ENCODE measurements at places on chromosomes 12 and 14.

GRCh38 chr12:25084816-25085215, 110.1 kb downstream of the DNAI7 start:
- DNase-seq: no peak

GRCh38 chr12:102406033-102406584, 74.3 kb downstream of the IGF1 start:
- DNase-seq: no peak

- DNase-seq: peak; percentile 25
Observed at GRCh38 chr12:724194-724855, 28.1 kb upstream of the WNK1 start.

- DNase-seq: no peak
Observed at GRCh38 chr14:88519907-88520306, 34.9 kb downstream of the PTPN21 start.

- no peak for DNase-seq
Observed at GRCh38 chr12:131195796-131196195, 242.1 kb downstream of the ADGRD1 start.

DNA sequence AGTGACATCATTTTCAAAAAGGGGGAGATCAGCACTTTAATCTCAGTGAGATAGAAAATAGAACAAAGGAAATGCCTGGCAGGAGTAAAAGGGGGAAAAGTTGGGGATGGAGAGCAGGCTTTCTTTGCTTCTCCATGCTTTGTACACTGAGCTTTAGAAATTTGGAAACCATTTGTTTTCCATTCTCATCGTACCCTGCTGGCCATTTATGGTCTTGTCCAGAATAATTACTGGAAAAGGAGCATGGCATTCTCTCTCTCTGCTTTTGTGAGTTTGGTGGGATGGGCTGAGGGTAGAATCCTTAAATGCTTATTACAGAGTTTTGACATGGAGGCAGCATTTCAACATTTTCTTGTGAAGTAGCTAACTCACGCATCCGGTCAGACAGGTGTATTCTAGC, 104.4 kb upstream of the FLRT2 start:
- DNase-seq: no peak

- no peak for DNase-seq
Observed at GRCh38 chr12:98437806-98438595, 77.4 kb upstream of the TMPO start.

DNA sequence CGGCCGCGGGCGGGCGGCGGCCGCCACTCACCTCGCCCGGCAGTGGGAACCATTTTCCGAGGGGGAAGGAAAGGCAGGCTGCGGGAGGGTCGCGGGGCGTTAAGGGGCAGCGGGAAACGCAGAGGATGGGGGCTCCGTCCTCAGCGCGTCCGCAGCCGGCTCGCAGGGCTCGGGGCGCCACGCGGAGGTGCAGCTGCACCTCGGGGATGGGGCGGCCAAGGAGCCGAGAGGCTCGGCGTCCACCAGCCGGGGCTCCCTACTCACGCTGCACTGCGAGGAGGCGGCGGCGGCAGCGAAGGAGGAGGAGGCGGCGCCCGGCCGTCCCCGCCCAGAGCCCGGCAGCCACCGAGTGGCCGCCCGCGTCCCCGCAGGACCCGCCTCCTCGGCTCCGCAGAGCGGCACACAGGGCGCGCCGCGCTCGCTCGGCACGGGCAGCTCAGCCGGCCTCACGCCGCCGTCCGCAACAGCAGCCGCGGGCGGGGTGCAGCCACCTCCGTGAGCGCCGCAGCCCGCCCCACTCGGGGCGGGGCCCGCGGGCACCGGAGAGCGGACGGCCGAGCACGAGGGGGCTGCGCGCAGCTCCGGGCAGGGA, at the start of gene ATP2B1:
ATP2B1 (minus strand) TSS at position 274 of the 592 bp plus-strand sequence. CDS start 52,952 bp downstream, outside the sequence.
- peak; percentile 85 for DNase-seq

DNA sequence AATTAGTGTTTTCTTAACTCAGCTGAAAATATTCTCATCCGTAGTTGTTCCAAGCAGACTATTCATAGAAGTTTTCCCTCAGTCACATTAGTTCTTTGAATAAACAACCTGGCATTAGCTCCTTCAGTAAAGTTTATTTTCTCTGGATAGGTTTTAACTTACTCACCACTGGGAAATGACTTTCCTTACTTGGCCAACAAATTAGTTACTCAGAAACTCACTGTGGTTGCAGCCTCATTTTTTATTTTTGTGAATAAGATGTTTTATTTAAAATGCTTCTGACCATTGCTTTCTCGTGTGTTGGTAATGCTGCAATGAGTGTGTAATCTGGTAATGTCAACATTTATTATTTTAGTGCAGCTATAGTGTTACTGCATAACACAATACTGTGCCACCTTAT, 74.9 kb downstream of the NOVA1 start:
- no peak for DNase-seq

DNA sequence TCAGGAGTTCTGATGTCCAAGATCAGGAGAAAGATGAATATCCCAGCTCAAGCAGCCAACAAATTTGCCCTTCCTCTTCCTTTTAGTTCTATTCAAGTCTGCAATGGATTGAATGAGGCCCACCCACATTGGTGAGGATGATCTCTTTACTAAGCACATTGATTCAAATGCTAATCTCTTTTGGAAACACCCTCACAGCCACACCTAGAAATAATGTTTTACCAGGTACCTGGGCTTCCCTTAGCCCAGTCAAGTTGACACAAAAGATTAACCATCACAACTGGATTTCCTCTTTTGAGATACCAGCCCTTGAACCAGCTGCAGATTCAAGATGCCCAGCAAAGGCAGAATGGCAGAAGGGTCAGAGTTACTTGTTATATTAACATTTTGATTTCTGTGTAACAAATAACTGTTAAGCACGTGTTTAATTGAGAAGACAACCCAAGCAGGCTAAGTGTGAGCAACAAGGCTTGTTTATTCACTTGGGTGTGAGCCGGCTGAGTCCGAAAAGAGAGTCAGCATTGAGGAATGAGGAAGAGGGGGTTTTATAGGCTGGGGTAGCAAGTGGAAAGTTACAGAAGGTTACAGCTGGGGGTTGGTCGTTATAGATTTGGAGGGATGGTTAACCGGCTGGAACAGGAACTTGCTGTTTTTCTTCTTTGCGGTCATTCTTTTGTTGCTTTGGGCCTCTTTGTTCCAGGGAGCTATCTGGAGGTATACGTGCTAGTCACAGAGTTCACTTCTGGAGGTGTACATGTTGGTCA, 180.3 kb downstream of the EMP1 start:
- no peak for DNase-seq

- no peak for DNase-seq
Observed at GRCh38 chr12:125282921-125283320, 217.7 kb downstream of the AACS start.

- DNase-seq: no peak
Observed at GRCh38 chr14:58048219-58048618, 103.8 kb downstream of the ARMH4 start.

DNA sequence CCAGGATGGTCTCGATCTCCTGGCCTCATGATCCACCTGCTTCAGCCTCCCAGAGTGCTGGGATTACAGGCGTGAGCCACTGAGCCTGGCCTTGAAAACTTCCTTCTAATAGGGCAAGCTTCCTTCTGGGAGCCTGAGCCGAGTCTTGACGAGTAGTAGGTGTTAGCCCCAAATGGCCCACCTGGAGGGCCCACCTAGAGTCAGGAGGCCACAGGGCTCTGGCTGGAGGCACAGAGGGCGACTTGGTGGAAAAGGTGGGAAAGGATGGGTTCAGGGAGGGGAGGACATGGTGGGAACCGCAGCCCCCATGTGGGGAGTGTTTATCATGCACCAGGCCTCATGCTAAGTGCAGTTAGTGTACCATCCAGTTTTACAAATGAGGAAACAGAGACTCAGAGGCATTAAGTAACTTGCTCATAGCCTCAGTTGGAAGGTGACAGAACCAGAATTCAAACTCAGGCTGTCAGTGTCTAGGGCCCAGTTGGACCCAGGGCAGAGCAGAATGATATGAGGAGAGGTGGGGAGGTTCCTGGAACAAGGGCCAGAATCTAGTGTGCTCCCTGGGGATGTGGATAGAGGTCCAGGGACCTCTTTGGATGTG, 3.1 kb upstream of the LRP1-AS start:
- no peak for DNase-seq

GRCh38 chr12:13450231-13451080, 253.9 kb downstream of the EMP1 start:
- no peak for DNase-seq

- peak; percentile 58 for DNase-seq
Observed at GRCh38 chr12:52741375-52742195, 35.6 kb downstream of the KRT76 start.

DNA sequence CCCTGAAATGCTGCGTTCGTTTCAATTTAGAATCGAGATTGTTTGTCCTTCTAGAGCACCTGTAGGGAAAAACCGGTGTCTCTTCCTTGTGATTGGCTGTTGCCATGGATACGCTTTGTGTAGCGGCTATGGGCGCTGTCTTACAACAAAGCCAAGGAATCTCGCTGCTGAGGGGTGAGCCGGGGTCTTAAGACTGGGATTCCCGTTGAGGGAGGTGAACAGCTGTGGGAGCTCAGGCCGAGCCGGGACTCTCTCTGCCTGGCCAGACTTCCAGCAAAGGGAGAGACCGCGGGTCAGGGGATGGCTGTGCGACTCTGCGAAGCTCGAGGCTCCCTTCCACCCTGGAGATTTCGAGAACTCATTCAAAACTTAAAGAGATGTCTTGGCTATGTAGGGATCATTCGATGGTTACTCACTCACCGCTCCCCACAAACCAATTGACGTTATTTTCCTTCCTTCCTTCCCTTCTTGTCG, at the start of the genes LRRIQ1 and TSPAN19:
LRRIQ1 (plus strand) TSS at position 118 of the 474 bp plus-strand sequence. CDS start 1,826 bp downstream, outside the sequence.
TSPAN19 (minus strand) TSS at position 44 of the 474 bp plus-strand sequence. CDS start 6,331 bp downstream, outside the sequence.
- peak; percentile 56 for DNase-seq

DNA sequence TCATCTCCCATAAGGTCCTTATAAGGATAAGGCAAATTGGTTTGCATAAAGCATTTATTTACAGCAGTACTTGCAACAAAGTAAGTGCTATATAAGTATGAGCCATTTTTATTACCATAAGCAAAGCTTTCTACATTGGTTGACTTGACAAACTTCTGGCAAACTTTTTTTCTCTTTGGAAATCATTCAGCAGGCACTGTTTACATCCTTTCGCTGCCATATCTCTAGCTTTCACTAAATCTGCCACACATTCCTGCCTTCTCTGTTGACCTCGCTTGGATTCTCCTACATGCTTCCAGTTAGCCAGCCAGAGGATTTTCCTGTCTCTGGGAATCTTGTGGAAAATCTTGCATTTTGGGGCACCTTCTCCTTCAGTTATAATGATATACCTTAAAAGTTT, 21.8 kb upstream of the HDAC7 start:
- no peak for DNase-seq

- peak; percentile 59 for DNase-seq
Observed at GRCh38 chr12:114662512-114663177, 21.3 kb downstream of the TBX3 start.

DNA sequence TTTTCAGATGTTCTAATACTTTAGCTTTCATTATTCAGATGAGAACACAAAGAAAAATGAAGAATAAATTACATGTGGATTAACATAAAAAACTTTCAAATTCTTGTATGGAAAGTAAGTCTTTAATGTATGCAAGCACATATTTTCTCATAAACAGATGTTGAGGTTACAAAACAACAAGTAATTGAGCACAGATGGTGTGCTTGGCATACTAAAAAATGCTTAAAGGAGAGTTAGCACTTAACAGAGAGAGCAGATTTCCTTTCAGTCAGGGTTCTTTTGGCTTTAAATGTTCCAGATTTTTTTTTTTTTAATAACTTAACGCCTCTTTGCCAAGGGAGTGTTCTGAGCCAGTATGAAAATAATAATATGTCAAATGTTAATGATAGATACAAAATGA, 96.0 kb downstream of the RASSF9 start:
- no peak for DNase-seq

- DNase-seq: no peak
Observed at GRCh38 chr12:789852-790563, 37.6 kb downstream of the WNK1 start.

DNA sequence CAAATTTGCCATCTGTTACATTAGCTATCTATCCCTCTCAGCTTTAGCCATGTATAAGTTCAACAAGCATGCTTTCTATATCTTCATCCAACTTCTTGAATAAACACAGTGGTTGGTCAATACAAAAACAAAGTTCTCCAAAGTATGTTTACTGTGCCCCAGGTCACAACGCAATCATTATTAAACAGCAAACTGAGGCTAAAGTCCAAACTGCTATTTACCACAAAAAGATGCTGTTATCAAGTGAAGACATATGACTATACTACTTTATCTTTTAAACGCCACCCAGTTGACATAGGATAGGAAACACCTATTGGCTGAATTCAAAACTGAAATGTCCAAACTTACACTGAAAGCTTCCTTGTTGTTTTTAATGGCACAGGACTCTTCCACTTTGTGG, 11.7 kb downstream of the ZCCHC8 start:
- DNase-seq: no peak

DNA sequence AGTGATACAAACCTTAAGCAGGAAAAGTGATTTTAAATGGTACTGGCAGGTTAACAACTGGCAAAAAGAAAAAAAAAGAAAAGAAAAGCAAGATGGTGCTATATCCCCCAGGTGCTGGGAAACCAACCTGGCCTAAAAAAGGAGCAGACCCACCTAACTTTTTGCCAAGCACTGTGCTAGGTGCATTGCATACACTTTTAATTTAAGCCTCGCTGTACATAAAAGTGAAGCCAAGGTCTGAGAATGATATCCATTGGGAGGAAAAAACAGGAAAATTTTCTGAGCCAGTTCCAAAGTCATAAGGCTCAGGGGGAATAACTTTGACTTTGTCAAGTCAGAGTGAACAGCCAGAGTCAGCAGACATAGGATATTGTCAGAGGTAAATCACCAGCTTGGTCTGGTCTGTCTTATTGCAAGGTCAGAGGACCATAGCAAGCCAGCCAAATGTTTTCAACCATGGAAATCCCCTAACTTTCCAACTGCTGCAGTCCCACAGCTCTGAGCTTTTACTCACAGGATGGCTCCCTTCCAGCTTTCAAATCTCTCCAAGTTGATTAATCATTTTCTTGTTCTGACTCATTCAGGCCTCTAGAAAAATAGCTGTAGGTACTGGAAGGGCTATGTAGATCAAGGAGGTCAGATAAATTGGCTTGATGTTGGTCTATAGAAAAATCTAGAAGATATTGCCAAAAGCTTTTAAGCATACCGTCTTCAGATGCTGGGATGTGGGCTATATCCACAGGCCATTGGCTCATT, 412.9 kb downstream of the RAD51B start:
- DNase-seq: peak; percentile 70

- no peak for DNase-seq
Observed at GRCh38 chr14:92978229-92979021, 55.5 kb downstream of the CHGA start.

DNA sequence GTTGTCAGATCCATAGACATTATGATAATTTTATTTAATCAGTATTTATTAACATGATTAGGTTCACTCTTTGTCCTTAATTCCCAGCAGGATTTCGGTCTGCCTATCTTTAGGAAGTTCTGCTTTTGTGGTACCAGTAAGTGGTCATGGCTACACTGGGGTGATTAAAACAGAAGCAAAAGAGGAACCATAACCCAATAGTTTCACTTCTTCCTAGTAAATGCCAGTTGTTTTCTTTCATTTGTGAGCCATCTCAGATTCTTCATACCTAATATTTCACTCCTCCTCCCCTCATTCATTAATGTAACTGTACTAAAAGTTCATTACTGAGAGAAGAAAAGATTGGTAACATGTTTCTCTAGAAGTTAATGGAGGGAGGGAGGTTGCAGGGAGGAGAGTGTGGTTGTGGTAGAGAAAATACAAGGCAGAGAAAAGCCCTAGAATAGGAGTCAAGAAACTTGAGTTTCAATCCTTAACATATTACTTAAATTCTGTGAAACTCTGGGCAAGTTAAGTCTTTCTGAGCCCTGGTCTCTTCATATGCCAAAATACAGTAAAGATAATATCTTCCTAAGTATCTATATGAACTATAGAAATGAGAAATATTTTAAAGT, 101.2 kb downstream of the PEBP1 start:
- DNase-seq: no peak

GRCh38 chr12:93363841-93364297, 13.9 kb upstream of the NUDT4 start:
- no peak for DNase-seq
